ENCODE measurements at places on chromosomes 7 and 10.

DNA sequence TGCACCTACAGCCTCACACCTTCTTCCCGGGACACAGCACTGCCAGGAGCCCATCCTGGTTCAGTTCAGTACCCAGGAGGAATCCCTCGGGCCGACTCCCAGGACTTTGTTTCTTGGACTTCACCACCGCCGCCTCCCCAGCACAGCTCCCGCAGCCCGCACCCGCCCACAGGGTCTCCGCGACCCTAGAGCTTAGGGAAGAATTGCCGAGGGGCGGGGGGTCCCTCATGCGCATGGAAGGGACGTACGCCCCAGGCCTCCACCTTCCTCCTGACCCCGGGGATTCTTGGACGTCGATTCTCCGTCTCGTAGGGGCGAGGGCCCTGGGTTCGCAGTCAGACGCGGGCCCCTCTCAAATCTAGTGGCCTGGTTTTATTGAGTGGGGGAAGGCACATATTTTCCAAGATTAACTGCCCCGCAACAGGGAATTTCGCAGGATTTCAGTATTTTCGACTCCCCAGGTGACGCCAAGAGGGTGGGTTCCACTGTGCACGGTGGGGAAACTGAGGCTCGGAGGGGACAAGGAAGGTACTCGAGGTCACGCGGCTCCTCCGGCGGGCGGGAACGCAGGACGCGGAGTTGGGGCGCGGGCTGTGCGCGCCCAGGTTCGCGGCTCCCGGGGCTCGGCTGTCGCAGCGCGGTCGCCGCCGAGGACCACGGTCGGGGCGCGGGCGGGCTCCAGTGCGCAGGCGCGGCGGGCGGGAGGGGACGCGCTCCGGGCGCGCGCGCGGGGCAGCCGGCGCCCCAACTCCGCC, at the start of gene ADCY1:
Gene ADCY1, plus strand, starts transcription at position 708 of the 755 bp plus-strand sequence. CDS start 176 bp downstream, outside the sequence.
- no peak for DNase-seq

GRCh38 chr10:45444976-45445898, 71.2 kb downstream of the ALOX5 start:
- DNase-seq = no peak

DNA sequence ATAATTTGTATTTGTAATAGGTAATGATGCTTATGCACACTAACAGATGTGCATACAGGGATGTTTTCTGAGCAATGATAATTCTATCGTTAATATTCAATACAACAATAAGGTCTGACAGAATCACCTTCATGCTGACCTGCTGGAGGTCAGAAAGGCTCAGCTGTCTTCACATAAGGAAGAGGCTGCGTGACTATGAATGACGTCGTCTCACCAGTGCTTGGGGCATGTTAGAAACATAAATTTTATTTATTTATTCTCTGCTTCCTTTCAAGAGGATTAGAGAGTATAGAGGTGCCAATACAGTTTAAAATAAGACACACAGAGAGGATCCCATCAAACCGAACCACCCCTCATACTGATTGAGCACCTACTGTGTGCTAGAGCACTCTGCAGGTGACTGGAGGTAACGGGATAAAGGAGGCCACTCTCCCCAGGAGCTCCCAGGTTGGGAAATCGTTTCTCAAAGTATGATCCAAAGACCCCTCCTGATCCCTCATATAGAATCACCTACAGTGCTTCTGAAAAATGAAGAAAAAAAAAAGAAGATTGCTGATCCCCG, 265.6 kb upstream of the NPVF start:
- no peak for DNase-seq

DNA sequence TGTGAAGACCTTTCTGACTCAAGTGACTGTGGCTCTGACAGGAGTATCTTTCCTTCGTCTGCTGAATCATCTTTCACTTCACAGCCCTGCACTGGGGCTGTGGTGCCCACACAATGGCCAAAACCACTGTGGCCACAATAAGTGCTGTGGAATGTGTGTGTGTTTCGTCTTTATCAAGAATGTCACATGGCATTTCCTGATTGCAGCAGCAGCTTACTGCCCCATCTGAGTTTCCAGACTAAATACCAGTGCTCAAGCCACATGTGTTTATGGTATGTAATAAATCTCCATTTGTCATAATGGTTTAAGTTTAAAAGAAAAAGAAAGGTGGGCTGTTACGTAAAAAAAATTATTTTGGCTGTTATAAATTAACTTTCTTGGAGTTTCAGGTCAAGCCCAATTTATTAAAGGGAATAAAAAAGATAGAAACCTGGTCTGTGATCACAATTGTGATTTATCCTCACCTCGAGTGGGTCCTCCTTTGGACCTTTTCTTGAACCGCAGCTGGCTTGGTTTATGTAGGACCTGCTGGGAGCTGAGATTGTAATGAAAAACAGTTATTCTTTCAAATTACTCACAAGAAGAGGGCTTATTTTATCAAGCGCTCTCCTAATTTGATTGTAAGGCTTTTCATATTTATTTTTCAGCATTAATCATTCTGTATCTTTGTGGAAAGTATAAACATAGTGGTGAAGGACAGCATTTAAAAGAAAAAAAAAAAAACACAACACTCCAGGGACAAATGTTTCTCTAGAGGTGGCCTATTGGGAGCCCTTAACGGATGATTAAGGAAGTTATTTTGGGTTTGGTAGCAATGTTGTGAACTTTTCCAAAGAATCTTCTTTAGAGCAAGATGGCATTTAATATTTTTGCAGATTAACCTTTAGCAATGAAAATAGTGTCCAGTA, 116.2 kb downstream of the LRMDA start:
- DNase-seq = no peak

GRCh38 chr7:50268223-50268622, 36.3 kb upstream of the IKZF1 start:
- no peak for DNase-seq

GRCh38 chr7:105985672-105986215, 22.7 kb downstream of the CDHR3 start:
- no peak for DNase-seq

All from Jurkat, Clone E6-1 (cell line).